Daoy (cell line): ENCODE measurements at places on chromosomes 5 and 9. TPM values are rescaled to one million over a fixed set of nuclear protein-coding genes. Genes with fewer than 3 reads are reported as not detected.

DNA sequence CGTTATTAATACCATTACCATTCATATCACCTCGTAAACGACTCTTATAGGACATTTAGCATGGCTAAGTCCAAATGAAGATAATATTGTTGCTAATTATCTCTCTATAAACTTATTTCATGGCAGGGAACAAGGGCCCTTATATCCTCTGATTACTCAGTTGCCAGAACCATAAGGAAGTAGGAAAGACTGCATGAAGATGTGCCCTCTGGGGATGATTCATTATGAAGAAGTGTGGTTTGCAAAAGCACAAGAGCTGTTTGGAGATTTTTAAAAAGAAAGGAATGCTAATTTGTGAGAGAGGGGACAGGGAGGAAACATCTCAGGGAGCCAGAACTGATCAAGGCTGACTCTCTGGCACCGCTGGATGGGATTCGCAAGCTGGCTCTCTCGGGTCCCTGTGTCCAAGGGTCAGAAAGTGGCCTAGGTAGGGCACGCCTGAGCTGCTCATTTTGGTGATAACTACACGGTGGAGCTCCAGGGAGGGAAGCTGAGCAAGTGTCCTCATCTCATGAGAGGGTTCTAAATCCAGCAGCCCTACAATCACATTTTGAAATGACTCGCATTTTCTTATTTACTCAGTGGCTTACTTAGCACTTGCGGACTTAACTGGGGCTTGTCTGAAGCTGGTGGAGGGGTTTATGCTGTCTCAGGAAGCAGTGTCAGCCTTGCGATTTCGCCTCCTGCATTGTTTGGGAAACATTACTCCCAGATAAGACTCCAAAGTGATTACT lies 136.8 kb downstream of the C5orf15 start:
- peak; percentile 51 for DNase-seq

- peak; percentile 43 for DNase-seq
Measured at GRCh38 chr9:115063058-115063845, 54.7 kb downstream of the TNC start.

DNA sequence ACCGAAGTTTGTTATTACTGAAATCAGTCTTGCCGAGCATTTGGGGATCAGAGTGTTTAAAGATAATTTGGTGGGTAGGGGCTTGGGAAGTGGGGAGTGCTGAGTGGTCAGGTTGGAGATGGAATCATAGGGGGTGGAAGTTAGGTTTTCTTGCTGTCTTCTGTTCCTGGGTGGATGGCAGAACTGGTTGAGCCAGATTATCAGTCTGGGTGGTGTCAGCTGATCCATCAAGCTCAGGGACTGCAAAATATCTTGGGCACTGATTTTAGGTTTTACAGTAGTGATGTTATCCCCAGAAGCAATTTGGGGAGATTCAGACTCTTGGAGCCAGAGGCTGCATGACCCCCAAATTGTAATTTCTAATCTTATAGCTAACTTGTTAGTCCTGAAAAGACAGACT lies 5.4 kb upstream of the ANKRD31 start:
- DNase-seq = no peak

DNA sequence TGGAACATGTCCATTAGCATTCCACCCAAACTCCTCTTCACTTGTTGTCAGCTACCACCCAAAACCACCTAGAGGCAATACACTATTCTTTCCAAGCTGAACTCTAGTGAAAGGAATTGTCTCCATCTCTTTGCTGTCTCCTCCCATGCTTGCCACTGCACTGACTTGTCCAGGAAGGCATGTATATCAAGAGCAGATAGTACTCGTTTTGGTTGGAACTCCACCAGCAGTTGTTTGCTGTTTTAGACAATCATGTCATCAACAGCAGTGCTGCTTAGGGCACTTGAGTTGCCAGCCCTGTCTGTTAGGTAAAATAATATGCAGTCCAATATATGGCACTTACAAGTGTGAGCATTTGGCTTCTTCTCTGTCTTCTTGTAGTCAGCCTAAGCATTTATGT lies 80.0 kb upstream of the SAP30L start:
- DNase-seq = peak; percentile 80

Gene STPG3
- not detected in 2 replicates for total RNA-seq

- DNase-seq = no peak
Measured at GRCh38 chr9:129327552-129328328, 149.7 kb upstream of the IER5L start.

- peak; percentile 43 for DNase-seq
Measured at GRCh38 chr9:5626727-5627634, 1.9 kb upstream of the RIC1 start.

DNA sequence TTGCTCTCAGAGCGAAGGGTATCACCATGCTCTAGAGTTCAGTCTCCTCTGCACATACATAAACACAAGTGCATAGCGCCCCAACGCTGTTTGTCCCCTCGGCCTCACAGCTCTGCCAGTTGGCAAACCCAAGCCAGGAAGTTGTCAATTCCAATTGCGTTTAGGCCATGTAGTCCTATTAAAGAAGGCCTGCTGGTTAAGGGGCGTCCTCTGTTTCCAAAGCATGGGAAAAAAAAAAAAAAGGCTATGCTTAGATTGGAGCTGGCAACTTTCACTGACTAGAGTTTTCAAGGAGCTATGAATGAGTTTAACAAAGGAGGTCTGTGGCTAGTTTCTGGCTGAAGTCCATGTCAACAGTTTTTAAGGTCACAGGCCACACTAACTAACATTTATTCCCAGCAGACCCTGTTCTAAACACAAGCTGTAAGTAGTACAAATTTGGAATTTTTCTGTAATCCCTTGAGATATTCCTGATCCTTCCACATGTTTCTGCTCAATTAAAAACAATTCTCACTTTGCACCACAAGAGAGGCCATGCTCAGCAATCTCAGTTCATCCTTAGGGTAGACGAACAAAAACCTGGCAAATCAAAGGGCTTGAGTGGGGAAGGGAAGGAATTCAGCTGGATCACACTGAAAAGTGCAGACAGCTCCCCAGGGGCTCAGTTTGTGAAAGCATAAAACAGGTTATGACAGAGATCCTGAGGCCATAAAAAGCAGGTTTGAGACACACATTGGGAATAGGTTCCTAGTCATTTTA lies 187.7 kb downstream of the DENND1A start:
- DNase-seq = no peak

GRCh38 chr5:82738681-82739269 lies 338.4 kb downstream of the TMEM167A start:
- no peak for DNase-seq

DNA sequence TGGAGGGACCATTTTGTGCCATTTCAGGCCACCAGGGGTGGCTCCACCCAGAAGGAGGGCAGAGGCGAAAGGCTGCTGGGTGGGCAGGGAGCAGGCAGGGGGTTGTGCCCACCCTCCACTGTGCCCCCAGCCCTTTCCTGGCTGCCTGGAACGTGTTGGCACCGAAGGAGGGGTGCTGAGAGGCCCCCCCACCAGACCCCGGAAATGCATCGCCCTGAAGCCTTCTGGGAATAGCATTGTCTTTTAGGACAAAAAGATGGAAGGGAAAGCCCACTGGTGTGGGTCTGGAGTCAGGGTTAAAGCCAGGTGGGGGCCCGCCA lies 5.1 kb downstream of the NOXA1 start:
- DNase-seq = no peak

- no peak for DNase-seq
Measured at GRCh38 chr5:104512063-104512825, 949.7 kb upstream of the NUDT12 start.

DNA sequence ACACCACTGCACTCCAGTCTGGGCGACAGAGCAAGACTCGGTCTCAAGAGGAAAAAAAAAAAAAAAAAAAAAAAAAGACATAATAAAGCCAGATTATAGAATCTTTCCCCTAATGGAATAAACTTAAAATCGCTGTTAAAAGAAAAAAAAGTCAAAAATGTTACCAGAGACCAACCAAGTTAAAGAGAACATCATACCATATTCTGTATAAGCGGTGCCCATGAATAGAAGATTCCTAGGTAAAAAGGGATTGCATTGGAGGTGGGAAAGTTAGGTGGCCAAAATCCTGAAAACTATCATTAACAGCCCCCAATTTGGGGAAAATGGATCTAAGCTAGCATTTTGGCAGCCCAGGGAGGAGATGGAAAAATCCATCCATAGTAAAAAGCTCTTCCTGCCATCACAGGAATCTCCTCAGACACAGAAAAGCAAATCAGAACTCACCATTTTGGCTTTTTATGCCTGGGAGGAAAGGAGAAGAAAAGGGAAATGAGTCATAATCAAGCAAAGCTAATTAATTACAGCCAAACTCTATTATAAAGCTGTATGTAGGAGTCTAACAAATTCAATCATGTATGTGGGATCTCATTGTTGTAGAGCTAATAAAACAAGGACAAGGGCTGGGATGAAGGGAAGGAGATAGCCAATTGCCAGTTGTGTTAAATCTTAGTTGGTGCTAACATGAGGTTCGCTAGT lies 363.8 kb downstream of the ARL15 start:
- DNase-seq = no peak

- peak; percentile 39 for DNase-seq
Measured at GRCh38 chr9:74431467-74431866, 65.7 kb upstream of the RORB start.

Gene UGT3A1
- not detected in 2 replicates for total RNA-seq

- peak; percentile 15 for DNase-seq
Measured at GRCh38 chr5:54785729-54786591, 199.4 kb downstream of the ESM1 start.

DNA sequence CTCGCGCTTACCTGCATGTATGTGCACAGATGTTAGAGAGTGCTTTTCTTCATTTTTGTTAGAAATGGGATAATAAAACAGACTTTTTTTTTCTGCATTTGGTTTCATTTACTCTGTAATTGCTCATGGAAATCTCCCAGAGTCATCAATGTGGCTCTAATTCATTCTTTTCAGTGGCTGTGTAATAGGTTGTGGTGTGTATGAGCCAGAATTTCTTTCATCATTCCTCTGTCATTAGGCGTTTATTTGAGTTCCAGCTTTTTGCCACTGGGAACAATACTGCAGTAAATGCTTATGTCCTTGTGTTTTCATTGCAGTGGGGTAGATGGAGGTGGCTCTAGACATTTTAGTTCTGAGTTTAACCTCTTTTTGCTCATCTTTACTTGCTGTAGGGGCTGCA lies 118.9 kb downstream of the NXNL2 start:
- peak; percentile 25 for DNase-seq

- DNase-seq = no peak
Measured at GRCh38 chr5:177609076-177610059, 9.4 kb downstream of the B4GALT7 start.

Gene GBGT1
- total RNA-seq = 6.4 and 13.9 TPM in 2 replicates

GRCh38 chr9:6106711-6107339 lies 91.4 kb upstream of the RANBP6 start:
- DNase-seq = peak; percentile 17

DNA sequence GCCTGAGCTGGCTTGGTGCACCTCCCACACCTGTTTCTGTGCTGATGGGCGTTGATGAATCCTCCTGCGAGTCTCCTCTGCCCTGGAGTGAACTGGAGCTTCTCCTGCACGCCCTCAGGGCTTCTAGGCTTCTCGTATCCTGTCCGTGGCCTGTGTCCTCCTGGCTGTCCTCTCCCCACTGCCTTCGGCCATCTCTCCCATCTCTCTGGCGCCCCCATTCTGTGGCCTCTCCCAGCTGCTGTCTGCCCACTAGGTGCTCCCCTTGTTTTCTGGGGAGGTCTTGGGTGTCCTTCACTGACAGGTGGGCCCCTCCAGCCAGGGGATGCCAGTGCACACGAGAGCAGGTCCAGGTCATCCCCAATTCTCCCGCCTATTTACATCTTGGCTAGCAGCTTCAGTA lies 28.8 kb downstream of the AHRR start:
- no peak for DNase-seq

DNA sequence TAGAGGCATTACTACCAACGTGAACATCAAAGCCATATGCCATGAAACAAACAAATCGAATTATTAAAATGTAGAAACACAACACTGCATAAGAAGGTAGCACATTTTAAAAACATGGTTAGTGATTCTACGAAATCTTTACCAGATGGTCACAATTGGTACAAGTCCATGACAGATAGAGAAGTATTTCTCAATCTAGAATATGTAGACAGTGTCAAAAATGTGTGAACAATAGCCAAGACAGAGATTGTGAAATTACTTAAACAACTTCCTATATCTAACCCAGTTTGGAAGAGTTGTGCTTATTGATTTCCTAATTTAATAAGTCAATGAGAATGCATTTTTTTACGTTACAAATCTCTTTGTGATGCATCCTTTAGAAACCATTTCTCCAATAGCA lies 1121.6 kb downstream of the MAT2B start:
- DNase-seq = no peak

Gene TMED9
- total RNA-seq = 94.7 and 105 TPM in 2 replicates

- no peak for DNase-seq
Measured at GRCh38 chr5:127410959-127411358, 106.5 kb upstream of the PRRC1 start.

Gene TEK
- 9.3 and 11.3 TPM in 2 replicates for total RNA-seq

Gene OR1J2
- not detected in 2 replicates for total RNA-seq

- DNase-seq = no peak
Measured at GRCh38 chr9:134612309-134612708, 29.3 kb upstream of the COL5A1 start.

- DNase-seq = no peak
Measured at GRCh38 chr5:42490831-42491230, 67.6 kb downstream of the GHR start.

Gene GABRA6
- not detected in 2 replicates for total RNA-seq

DNA sequence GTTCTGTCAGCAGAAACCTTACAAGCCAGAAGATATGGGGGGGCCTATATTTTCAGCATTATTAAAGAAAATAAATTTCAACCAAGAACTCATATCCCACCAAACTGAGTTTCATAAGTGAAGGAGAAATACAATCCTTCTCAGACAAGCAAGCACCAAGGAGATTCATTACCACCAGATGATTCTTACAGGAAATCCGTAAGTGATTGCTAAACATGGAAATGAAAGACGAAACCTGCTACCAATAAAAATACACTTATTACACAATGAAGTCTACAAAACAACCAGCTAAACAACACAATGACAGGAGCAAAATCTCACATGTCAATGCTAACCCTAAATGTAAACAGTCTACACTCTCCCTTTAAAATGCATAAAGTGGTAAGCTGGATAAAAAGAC lies 17.8 kb upstream of the C9orf72 start:
- no peak for DNase-seq

Gene FAM193B
- 14.6 and 26.7 TPM in 2 replicates for total RNA-seq
